ENCODE measurements at places on chromosomes 1 and 21. TPM values are rescaled to one million over a fixed set of nuclear protein-coding genes. Genes with fewer than 3 reads are reported as not detected.

- DNase-seq = no peak
Measured at GRCh38 chr1:58780836-58781452, 2.9 kb downstream of the JUN start.

DNA sequence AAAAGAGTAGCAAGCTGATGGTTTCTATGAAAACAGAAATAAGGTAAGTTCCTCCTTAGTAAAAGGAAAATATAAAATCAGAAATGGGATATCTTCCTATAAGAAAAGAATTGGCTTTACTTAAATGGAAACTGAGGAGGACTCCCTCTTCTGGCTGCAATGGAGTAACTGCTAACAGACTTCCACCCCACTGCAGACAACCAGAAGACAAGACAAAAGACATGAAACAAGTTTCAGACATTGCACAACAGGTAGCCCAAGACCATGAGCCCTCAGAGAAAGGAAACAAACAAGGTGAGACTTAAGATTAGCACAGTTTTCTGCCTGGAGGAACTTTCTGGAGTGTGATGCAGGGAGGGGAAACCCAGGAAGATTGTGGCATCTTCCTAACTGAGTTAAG lies 17.0 kb upstream of the OLFML2B start:
- DNase-seq = no peak

Gene LYPD8
- not detected for polyA plus RNA-seq

- DNase-seq = no peak
Measured at GRCh38 chr1:54047384-54048305, 5.4 kb downstream of the TMEM59 start.

DNA sequence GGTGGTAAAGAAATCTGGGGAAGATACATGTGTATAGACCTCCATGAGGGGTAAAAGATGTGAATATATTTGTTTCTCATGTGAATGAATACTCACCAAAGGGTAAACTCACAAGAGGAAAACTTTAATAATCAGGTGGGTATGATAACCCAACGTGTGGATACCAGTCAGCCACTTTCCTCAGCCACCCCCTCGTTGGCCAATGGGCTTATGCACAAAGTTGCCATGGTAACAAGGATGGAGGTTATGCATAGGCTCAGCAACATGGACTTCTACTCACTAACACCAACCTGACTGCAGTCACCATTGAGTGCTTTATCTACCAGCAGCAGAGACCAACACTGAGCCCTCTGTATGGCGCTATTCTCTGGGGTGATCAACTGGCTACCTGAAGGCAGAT lies 424.4 kb downstream of the DUSP10 start:
- no peak for DNase-seq

Gene AHDC1
- 4.1 TPM for polyA plus RNA-seq

- DNase-seq = no peak
Measured at GRCh38 chr1:59323879-59324278, 27.0 kb downstream of the FGGY start.

DNA sequence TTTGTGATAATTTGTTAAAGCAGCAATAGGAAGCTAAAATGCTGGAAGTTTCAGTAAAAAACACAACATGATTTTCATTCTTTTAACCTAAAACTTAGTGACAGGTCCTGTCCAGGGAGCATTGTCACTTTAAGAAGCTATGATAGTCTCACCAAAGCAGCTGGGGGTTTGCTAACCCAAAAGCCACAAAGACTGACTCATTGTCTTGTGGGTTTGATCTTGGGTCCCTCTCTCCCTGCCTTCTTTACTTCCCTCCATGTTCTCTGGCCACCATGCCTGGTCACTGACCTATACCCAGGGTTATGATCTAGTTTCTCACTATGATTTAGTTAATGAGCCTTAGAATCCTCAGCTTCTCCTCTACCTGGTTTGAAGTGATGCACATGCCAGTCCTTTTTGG lies 213.5 kb upstream of the PTGFR start:
- no peak for DNase-seq

Gene ATP13A2
- 9.2 TPM for polyA plus RNA-seq

DNA sequence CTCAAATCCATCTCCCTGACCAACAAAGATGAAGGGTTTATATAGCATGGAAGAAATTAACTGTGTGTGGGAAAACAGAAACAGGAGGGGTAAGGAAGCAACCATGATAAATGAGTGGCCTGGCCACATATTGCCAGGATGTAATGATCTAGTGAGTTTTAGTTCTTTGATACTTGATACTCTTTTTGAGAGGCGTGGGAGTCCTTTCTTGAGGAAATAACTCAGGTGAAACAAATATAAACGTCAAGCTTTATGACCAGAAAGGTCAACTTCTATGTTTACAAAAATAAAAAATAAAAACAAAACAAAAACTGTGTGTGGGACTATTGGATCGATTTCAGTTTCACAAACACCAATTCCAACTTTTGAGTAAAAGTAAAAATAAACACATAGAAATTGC lies 860.8 kb upstream of the B3GALT2 start:
- DNase-seq = no peak

Gene MEX3A
- 1.9 TPM for polyA plus RNA-seq

DNA sequence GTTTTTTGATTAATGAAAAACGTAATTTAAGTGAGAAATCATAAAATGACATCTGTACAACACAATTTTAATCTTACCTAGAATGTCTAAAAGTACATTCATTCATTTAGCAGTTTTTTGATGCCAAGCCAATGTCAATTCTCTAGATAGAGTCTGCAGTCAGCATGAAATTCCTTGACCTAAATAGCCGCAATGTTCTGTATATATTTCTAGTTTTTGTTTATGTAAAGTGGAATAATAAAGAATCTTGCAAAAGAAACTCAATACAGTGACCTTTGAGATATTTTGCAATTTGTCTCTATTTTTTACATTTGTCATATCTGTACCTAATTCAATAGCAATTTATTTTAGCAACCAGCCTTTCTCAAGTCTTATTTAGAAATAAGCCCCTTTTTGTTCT lies 176.0 kb downstream of the ATP6V1G3 start:
- no peak for DNase-seq

All from BJ (cell line).